ENCODE measurements at places on chromosomes 3 and 15. TPM values are rescaled to one million over a fixed set of nuclear protein-coding genes. Genes with fewer than 3 reads are reported as not detected.

ANKRD34C gene
- total RNA-seq, result 0.21 TPM

GRCh38 chr15:98690272-98690950 lies 42.1 kb downstream of the IGF1R start:
- no peak for DNase-seq
- H3K27me3 ChIP-seq, result no peaks in the 10 kb centered on the region
- peaks cover 58% of the 10 kb centered on the region for H3K4me1 ChIP-seq
- no peaks in the 10 kb centered on the region for H3K36me3 ChIP-seq
- no peak overlapping the region for H3K27ac ChIP-seq
- no peak overlapping the region for H3K4me3 ChIP-seq

- no peaks in the 10 kb centered on the region for H3K4me1 ChIP-seq
- H3K27me3 ChIP-seq, result no peaks in the 10 kb centered on the region
Observed at GRCh38 chr3:39849992-39850715, 40.7 kb downstream of the MYRIP start.

DNA sequence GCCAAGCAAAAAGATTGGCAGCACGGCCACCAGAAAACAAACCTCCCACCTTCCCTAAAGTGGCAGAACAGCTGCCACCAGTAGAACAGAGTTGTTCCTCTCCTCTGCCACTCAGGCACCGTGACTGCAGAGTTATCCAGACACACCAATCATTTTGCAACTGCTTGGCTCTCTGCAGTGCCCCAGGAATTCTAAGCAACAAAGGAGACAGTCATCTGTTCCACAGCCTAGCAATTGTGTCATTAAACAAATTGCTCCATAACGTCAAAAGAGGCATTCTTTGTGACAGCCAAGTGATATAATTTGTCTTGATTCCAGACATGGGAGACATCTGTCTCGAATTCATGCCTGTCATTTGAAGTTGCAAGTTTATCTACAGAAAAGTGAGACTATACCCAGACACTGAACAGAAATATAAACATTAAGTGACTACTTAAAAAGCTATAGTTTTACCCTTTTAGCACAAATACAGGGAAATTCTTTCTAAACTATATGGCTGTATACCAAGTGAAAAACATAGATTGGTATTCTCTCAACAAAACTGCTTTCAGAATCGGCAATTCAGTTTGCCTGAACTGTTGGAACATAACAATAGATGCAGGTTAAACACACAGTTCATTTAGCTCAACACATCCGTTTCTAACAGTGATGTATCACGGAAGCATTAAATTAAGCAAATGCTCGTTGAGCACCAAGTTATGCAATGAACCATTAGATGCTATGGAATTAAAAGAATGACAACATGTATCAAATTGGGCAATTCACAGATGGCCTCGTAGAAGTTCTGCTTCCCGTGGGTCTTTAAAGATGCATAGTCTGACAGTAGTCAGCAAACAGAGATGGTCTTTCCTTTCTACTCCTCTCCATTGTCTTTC lies 281.3 kb downstream of the FGF12 start:
- no peaks in the 10 kb centered on the region for H3K36me3 ChIP-seq
- H3K27ac ChIP-seq, result no peak overlapping the region
- H3K27me3 ChIP-seq, result peaks cover 10% of the 10 kb centered on the region
- no peak overlapping the region for H3K4me3 ChIP-seq

ITPKA gene
- total RNA-seq, result 4.9 TPM

CLDN18 gene
- not detected for total RNA-seq

DNA sequence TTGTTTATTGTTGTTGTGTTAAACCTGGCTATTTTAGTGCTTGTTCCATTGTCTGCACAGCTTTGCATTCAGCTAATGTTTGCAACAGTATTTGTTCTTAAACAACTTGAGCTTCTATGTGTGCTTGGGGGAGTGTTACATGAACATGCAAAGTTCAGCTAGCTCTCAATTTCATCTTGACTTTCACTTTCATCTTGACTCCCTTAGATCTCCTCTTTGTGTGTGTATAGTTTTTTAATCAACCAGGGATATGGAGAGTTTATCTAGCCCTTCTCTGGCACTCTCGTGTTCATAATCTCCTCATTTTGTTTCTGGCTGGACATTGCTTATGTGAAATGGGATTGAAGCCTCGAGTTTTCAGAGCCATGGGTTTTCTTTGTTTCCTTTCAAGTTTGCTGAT lies 212.4 kb upstream of the ZBTB20 start:
- no peak for DNase-seq
- no peaks in the 10 kb centered on the region for H3K4me1 ChIP-seq
- H3K36me3 ChIP-seq, result no peaks in the 10 kb centered on the region
- H3K27me3 ChIP-seq, result no peaks in the 10 kb centered on the region
- no peak overlapping the region for H3K27ac ChIP-seq

BFSP2 gene
- not detected for total RNA-seq
